AML-193 (cell line): ENCODE measurements at places on chromosomes 4 and X.

- no peak for DNase-seq
Observed at GRCh38 chrX:1099146-1099770, 113.2 kb downstream of the CRLF2 start.

GRCh38 chrX:107542500-107542899 is 85.8 kb upstream of the PRPS1 start:
- DNase-seq = no peak

- no peak for DNase-seq
Observed at GRCh38 chrX:136467303-136467702, 20.4 kb upstream of the BRS3 start.

DNA sequence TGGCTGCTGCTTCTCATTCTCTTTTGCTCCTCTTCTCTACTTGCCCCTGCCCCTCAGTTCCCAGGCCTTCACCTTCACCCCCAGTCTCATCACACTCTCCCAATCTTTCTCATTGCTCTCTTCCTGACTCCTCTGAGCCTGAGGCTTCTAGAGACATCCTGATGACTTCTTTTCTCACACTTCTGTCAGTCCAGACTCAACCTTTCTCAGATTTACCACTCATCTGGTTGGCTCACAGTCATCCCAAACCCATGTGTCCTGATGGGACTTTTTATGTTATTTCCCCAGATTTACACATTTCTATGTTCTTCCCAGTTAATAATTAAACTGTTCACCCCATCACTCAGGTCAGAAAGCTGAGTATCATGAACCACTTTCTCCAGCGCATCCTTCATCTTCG is 68.0 kb downstream of the TMA16 start:
- no peak for DNase-seq

- no peak for DNase-seq
Observed at GRCh38 chrX:148024425-148025148, 43.5 kb downstream of the FMR1NB start.

GRCh38 chr4:153022241-153022715 is 86.2 kb downstream of the FHDC1 start:
- no peak for DNase-seq

- DNase-seq = peak; percentile 15
Observed at GRCh38 chr4:172892300-172892699, 276.3 kb upstream of the GALNT7 start.

- DNase-seq = no peak
Observed at GRCh38 chrX:4240541-4241194, 527.2 kb upstream of the PRKX start.

DNA sequence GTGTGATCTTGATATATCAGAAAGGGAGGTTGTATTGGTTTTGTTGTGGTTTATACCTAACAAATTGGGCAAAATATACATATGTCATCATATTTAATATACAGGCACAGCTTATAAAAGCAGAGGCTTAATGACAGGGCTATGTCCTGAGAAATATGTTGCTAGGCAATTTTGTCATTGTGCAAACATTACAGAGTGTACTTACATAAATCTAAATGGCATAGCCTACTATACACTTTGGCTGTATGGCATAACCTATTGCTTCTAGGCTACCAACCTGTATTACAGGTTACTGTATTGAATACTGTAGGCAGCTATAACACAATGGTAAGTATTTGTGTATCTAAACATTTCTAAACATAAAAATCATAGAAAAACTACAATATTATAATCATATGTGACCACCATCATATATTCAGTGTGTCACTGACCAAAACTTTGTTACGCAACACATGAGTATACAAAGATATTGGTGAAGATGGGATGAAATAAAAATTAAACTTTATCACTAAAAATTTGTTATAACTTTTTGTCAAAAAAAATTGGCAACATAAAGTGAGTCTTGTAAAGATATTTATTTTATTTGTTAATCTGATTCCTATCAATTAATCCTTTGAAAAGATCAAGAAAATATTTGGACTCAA is 414.0 kb upstream of the HS3ST1 start:
- no peak for DNase-seq

DNA sequence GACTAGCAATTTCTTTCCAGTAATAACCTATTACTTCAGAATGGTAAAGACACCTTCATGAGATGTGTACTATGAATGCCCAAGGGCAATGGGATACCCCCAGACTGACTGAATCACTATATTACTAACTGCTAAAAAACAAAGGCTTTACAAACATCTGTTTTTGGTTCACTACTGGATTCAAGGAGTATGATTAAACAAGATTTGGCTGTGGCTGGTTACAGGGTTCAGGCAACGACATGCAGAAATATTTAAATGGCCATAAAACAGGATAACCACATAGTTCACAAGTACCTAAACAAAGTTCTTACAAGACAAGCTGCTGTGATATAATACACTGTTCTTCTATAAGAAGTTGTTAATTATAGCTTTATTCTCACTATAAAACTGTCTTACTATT is 128.2 kb downstream of the FRYL start:
- DNase-seq = no peak

- no peak for DNase-seq
Observed at GRCh38 chr4:175419236-175419718, 392.8 kb downstream of the GPM6A start.

DNA sequence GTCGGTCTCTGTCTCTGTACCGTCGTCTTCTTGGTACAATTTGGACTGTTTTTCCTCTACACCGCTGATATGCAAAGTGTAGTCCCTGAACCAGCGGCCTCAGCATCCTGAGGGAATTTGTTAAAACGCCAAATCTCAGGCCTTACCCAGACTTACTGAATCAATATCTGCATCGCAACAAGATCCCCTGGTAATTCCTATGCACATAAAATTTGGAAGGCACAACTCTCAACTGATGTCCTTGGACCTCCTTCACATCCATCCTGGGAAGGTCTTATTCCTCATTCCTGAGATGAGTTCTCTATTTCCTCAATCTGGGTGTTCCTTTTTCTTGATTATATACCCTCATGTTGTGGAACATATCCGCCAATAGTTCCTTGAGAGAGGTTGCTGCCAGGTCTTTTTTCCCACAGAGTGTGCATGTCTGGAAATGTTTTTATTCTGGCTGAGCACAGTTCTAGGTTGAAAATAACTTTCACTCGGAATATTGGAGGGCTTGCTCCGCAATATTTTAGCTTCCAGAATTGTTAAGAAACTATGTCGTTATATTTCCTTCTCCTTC is 738 bp upstream of the HPF1 start:
- no peak for DNase-seq

- DNase-seq = no peak
Observed at GRCh38 chrX:78456909-78457308, 129.5 kb upstream of the CYSLTR1 start.

- DNase-seq = no peak
Observed at GRCh38 chr4:52996261-52997131, 134.4 kb downstream of the RASL11B start.

DNA sequence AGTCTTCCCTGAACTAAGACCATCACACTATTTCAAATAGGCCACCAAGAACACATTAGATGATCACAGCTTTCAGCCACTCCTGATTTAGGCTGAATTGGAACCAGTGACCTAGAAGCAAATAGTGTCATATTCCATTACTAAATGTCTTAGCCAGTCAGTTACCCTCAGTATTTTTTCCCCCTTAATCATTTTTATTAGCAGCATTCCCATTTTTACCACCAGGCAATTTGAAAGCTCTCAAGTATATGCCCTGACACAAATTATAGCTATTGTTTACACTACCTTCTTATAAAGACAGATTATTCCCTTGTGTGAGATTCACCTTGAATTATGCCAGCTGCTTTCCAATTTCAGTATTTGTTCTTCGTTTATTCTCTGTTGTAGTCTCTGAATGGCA is 1146.9 kb downstream of the PDHA2 start:
- no peak for DNase-seq

DNA sequence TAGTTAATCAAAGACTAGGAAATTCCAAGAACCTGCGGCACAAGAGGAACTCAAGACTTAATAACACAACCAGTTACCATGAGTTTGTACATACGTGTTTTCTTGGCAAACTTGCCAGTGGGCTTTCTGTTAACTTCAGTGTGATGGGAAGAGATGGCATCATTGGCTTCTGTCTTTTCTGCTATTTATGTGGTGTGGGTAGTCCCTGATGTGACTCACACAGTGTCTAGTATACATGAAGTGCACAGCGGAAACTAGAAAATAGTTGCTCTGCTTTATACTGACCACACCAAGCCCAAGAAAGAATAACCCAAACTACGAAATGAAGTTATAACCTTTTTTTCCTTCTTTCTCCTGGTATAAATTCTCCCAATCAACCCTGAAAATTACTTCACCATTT is 24.5 kb downstream of the DAPP1 start:
- no peak for DNase-seq

GRCh38 chr4:72969976-72970375 is 99.5 kb downstream of the COX18 start:
- no peak for DNase-seq

- DNase-seq = no peak
Observed at GRCh38 chrX:139078342-139078741, 366.8 kb upstream of the FGF13 start.

GRCh38 chr4:53183754-53184153 is 182.1 kb downstream of the SCFD2 start:
- DNase-seq = no peak
